Midbrain (tissue), 1 donor: ENCODE measurements at places on chromosomes 5 and 9.
A peak's percentile ranks its signal among the peaks of the same experiment; 100 is the strongest.

DNA sequence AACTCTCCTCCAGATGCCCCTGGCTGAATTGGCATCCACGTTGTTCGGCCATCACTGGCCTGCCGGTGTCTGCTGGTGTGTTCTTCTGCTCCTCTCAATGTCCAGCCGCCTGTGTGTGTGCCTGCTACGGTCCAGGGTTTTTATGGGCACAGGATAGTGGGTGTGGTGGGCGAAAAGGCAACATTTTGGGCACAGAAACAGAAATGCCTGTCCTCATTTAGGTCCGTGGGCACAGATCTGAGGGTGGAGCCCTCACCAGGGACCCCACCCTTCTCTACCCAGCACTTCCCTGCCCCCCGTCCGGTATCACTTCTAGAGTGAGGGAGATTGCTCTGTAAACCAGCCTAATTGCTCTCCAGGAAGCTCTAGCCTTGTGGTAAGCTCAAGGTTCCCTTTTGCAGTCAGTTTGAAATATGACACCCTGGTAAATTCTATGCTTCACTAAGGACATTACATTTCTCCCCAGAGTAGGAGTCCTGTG is 410.1 kb downstream of the MAT2B start:
- DNase-seq = no peak

- no peak for DNase-seq
Observed at GRCh38 chr9:77582525-77582924, 65.6 kb downstream of the GNA14 start.

GRCh38 chr5:150661086-150661485 is at the start of gene MYOZ3:
Gene MYOZ3, plus strand, starts transcription at chr5:150661251. Its CDS starts 1,691 bp downstream, at chr5:150662942.
- DNase-seq = no peak

GRCh38 chr5:78627175-78627574 is 21.4 kb downstream of the LHFPL2 start:
- peak; percentile 54 for DNase-seq

- DNase-seq = no peak
Observed at GRCh38 chr9:134220311-134220710, 55.9 kb upstream of the RNU6ATAC start.

- DNase-seq = peak; percentile 79
Observed at GRCh38 chr9:33721674-33722358, 73.5 kb upstream of the PRSS3 start.

DNA sequence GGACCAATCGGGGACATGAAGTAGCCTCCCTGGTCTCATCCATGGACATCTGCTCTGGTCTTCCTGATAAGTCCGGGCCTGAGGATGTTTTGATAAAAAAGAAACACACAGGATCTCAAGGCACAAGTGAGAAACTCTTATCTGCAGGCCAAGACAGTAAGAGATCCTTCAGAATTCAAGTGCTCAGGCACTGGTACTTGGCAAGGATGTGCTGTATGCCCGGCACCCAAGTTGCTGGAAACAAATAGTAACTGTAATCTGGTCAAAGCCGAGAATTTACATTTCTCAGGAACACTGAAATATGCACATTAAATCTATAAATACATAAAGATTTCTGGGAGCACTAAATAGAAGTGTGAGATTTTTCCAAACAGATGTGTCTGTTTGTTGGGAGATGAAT is 165.7 kb downstream of the SPOCK1 start:
- DNase-seq = no peak

- DNase-seq = no peak
Observed at GRCh38 chr5:24368115-24368514, 276.7 kb downstream of the CDH10 start.

DNA sequence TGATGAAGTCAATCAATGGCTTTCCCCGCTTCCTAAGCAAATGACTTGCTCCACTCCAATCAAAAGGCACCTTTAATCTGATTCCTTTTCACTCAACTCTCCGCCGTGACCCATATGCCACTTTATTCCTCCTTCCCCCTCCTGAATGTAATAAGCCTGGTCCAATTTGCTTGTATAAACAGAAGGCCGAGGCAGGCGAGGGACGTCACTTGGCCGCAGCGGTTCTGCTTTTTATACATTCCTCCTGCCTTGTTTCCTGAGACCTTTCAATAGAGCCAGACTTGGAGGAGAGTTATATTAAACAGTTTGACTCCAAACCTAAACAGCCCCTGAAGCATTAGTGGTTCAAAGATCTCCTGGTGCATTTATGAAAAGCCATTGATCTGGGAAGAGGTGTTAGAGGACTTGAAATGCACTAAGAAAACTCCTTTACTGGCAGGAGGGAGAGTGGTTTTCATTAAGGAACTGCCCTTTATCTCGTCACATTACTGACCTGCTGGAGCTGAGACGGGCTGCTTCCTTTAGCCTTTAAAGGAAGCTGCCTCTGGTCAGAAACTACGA is 273.4 kb downstream of the SLIT3 start:
- DNase-seq = no peak

- peak; percentile 38 for DNase-seq
Observed at GRCh38 chr9:21455320-21455719, 15.1 kb downstream of the IFNA1 start.

DNA sequence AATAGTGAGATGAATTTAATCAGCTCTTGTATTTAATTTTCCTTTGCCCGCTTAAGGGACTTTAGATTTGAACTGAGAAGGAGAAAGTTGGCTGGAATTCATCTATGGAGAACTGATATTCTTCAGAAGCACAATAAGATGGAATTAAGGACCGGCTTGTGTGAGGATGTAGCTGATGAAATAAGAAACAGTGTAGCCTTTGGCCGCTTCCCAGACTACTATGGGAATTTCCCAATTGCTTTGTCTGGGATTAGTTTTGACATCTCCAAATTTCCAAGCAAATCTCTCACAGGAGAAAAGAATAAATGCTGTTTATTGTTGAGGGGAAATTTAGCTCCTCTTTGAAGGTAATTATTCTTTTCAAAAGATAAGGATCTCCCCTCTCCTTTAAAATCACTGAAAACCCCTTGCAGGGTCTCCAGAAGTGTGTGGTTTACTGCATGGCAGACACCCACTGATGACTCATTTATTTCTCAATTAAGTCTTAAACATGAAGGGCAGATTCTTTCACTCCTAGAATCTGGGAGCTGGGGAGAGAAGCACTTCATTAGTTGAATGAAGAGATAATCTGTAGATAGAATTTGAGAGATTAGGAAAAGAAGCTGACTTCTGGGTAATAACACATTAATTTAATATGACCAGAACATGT is 606.5 kb upstream of the ADAMTS16 start:
- DNase-seq = no peak

DNA sequence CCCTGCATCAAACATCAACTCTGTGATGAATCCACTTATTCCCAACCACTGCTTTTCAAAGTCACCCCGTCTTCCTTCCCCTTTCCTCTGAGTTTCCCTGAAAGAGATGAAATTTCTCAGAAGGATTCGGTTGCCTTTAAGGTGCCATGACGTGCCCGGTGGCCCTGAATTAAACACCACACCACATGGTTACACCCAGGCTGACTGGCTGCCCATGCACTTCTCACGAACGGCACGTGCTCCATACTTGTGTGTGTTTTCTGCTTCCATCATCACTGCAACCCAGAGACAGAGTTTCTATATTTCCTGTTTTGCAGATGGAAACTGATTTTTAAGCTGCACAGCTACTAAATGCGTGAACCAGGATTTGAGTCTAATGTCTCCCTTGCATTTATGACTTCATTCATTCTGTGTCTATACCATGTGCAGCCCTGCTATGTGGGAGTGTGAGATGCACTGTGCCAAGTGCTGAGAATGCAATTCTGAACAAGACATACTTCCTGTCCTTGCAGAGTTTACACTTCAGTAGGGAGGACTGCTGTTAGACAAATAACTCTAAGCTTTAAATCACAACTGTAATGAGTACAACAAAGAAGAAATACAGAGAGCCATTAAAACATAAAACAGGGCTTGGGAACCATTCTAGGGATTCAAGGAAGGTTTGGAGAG is 162.9 kb downstream of the NXNL2 start:
- DNase-seq = no peak

DNA sequence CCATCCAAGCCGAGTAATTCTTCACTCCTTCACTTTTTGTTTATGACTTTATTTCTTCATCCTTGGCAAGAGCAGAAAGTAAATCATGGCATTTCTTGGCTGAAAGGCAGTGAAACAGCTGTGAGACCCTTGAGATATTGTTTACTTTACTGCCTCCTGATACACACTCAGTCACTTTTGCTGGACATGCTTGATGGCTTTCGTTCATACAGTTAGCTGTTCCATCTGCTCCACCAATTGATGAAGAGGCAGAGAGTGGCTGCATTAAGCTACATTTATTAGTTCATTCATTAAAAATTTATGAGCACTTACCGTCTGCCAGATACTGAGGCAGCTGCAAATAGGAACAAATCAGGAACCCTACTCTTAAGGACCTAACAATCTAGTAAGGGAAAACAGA is 184.4 kb upstream of the OR13F1 start:
- no peak for DNase-seq

GRCh38 chr5:143445776-143446175 is 42.3 kb upstream of the NR3C1 start:
- DNase-seq = no peak

GRCh38 chr9:128743421-128743820 is 19.5 kb upstream of the ZDHHC12 start:
- no peak for DNase-seq

DNA sequence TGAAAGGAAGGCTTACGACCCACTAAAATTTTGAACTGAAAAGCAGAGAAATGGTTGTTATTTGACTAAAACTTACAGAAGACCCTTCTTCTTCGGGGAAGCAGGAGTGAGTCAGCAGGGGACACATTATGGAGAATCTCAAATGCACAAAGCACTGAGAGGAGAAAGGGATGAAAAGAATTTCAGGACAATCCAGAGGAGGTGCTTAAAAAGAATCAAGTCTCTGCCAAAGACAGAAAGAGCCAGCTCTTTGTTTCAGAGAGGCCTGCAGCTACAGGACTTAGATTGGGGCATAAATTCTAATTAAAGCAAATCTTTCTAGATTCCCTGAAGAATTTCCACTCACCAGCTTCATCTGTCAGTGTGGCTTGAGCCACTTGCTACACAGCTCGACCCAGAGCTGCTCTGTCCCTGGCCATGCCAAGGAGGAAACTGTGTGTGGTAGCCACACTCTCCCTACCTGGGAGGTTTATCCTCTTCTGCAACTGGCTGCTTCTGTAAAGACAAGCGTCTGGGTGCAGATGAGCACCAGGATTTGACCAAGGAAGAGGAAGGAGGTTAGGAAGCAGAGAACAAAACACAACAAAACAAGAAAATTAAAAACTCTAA is 89.9 kb downstream of the SEMA5A start:
- DNase-seq = no peak

DNA sequence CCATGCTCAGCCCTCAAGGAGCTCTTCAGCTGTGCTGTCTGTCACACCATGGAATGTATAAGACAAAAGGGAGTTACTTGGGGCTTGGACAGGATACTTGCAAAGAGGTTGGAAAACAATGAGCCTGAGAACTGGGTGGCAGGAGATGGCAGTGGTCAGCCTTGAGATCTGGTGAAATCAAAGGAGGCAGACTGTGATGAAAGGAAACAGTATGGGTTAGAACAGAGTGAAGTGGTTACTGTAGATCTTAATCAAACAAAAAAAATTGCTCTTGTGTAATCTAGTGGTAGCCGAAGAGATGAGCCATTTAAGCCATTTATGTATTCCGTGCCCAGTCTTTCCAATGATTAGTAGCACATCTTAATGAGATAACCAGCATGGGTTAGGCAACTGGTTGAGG is 142.2 kb downstream of the SV2C start:
- no peak for DNase-seq

- no peak for DNase-seq
Observed at GRCh38 chr9:123814496-123814895, 115.4 kb downstream of the DENND1A start.

DNA sequence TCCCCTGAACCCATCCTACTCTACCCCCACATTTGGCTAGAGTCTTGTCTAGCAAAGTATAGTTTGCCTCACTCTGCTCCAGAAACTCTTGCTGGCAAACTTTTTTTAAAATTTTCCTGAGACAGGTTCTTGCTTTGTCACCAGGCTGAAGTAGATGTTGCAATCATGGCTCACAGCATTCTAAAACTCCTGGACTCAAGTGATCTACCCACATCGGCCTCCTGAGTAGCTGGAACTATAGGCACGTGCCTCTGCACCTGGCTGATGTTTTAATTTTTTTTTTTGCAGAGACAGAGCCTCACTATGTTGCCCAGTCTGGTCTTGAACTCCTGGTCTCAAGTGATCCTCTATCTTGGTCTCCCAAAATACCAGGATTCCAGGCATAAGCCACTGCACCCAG is 175.8 kb upstream of the FBXL17 start:
- no peak for DNase-seq

DNA sequence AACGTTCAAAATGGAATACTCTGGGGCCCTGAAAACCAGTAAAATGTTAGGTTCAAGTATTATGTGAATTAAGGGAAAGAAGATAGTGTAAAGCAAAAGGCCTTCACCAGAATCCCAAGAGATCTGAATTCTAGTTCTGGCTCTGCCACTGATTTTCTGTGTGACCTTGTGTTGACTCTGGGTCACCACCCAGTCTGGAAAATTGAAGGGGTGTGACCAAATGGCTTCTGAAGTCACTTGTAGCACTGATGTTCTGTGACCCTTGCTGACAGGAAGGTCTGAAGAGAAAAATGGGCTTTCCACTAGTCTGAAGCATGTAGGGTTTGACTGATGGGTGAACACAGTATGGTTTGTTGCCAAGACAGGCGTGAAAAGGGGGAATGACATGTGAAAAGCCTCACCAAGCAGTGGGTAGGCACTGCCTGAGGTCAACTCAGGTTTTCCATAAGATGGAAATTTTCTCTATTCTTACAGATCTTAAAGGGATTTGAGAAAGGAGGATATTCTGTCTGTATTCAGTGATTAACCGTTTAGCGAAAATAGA is 33.1 kb downstream of the ANP32B start:
- no peak for DNase-seq

- no peak for DNase-seq
Observed at GRCh38 chr9:98457726-98458370, 202.4 kb upstream of the TBC1D2 start.

GRCh38 chr9:35277628-35278359 is 116.0 kb downstream of the UNC13B start:
- DNase-seq = no peak

DNA sequence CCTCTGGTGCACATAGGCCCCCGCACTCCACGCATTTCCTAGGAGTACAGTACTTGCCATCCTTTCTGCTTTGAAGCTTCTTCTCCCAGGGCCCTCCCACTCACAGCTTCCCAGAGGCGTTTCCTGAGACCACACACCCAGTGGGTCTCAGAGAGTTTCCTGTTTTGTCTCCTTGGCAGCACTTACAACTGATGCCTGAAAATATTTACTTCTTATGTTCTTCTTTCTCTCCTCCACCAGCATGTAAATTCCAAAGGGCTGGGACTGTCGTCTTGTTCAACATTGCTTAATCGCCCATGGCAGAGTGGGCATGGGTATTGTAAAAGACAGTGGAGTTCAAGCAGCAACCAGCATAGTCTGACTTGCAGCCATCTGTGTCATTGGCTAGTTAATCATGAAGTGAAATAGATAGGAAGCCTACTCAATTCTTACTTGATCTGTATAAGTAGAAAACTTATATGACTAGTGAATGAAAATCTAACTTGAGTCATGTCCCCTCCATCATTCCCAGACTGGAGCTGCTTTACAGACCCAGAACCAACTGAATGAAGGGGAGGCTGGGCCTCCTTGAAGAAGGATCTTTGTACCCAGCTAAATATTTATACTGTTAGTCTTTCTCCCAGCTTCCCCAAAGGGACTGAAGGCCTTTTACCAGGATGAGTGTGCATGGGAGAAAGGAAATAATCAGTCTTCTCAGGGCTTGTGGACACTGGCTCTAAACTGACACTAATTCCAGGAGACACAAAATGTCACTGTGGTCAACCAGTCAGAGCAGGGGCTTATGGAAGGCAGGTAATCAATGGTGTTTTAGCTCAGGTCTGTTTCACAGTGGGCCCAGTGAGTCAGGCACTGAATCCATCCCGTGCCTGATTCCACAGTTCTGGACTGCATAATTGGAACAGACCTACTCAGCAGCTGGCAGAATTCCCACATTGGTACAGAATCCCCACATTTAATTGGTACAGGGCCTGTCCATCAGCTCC is 116.4 kb downstream of the SV2C start:
- no peak for DNase-seq
